Brain microvascular endothelial cell (primary cell): ENCODE measurements at places on chromosomes 11 and 22.
A peak's percentile ranks its signal among the peaks of the same experiment; 100 is the strongest.

DNA sequence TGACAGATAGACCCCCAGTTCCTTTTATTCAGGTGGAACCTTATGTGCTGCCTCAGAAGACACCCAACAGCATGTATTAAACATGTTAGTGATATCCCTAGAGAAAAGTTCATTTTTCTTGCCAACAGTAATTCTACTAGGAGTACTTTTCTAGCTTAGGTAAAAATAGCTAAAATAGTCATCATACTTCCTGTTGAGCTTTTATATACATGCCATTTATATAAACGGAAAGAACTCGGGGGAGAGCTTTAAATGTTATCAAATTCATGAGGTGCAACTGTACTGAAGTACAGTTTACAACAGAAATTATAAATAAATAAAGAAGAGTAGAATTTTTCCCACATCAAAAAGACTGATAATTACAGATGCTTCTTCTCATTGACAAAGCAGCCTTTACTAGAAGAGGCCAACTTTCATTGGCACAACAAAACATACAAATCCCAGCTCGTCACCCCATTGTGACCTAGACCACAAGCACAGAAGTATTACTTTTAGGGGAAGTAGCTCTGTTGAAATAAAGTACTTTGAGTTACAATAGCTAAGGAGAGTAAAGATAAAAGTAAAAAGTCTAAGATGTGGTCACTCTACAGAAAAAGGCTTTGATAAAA, 59.1 kb upstream of the POU2AF2 start:
- no peak for DNase-seq

- peak; percentile 92 for DNase-seq
Observed at GRCh38 chr11:44574610-44575287, 9.3 kb downstream of the CD82 start.

DNA sequence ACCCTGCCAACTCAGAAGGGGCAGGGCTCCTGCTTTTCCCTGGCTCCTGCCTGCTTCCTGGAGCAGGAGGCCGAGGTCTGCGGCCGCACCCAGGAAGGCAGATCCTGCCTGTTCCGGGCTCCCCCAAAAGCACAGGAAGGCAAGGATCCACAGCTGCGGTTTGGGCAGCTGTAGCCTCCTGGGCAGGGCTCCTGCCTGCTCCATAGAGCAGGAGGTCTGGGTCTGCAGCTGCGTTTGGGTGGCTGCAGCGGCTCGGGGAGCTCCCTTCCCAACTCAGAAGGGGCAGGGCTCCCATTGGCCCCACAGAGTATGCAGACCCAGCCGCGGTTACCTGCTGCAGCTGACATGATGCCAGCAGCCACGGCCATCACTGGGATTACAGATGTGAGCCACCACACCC, 5.5 kb downstream of the UPK2 start:
- no peak for DNase-seq

GRCh38 chr11:91591021-91591420, 633.6 kb upstream of the FAT3 start:
- no peak for DNase-seq

- no peak for DNase-seq
Observed at GRCh38 chr11:83681906-83682610, 395.9 kb upstream of the CCDC90B start.
